ENCODE measurements at places on chromosomes 5 and 9.

DNA sequence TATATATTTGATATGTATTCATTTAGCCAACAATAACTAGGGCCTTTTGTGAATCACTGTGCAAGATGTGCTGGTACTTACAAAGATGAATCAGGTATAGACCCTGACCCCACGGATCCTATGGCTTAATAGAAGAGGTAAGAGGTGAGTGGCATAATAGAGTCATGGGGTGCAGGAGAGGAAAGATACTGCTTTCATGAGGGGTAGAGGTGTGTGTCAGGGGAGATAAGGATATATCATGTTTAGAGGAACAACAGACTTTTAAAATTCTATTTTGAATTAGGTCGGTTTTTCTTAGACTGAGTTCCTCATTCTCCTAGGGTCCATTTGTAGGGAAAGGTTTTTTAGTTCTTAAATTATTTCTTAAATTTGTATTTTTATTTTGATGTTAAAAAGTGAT is 27.8 kb downstream of the ZCCHC7 start:
- DNase-seq: no peak

DNA sequence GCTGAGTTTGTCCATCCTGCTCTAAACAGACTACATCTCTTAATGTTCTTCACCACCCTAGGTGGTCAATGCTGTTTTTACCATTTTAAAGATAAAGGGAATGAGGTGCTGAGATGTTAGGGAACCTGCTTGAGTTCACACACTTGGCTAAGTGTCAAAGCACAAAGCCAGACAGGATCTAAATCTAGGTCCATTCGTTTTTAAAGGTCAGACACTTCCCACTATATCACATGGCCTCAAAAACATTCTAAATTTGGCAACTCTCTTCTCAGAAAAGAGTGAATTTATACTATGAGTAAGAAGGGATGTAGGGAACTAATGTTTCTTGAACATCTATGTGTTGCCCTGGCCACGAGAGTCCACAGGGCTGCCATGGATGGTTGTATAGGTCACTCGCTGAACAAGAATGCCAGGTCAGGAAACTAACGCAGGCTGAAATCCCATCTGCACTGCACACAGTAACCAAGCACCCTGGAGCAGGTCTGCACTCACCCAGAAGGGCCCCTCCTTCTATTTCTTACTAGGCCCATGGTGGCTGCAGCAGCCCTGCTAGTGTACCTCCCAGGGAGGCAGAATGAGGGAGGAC is 213.0 kb downstream of the SPOCK1 start:
- DNase-seq: no peak

DNA sequence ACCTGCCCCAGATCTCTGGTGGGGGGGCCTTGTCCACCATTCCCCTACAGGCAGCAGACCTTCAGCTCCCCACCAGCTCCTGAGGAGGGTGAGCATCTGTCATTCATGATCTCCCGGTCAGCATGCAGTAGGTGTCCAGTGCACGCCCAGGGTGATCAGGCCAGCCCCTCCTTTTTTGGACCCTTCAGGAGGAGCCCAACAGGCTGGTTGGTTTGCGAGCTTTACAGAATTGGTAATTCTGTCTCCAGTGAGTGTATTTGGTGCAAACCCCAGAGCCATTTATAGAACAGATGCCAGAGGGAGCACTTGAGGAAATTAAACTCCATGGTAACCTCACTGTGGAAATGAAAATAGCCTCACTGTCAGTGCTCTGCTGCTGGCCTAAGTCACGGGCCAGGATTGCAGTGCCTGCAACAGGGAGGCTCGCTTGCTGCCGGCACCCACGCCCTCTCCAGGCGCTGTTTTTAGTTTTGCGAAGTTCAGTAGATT is 23.4 kb downstream of the WNK2 start:
- DNase-seq: no peak

- no peak for DNase-seq
These were observed 38.1 kb downstream of the SEMA6A start for GRCh38 chr5:116536316-116537083.

DNA sequence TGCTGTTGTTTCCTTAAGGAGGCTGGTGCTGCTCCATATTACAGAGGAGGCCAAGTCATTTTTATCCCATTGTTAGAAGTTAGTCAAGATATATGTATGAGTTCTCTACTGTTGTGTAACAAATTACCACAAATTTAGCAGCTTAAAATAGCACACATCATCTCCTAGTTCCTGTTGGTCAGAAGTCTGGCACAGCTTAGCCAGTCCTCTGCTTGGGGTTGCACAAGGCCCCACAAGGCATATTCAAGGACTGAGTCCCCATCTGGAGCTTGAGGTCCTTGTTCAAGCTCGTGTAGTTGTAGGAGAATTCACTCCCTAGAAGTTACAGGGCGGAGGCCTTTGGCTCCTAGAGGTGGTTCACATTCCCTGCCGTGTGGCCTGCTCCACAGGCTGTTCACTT is 14.7 kb downstream of the MTAP start:
- no peak for DNase-seq

GRCh38 chr9:1296331-1296730 is 246.2 kb downstream of the DMRT2 start:
- no peak for DNase-seq

- no peak for DNase-seq
These were observed 5.1 kb downstream of the RCL1 start for GRCh38 chr9:4797854-4798150.

- DNase-seq: no peak
These were observed 275.3 kb downstream of the HTR1A start for GRCh38 chr5:63686938-63687337.

DNA sequence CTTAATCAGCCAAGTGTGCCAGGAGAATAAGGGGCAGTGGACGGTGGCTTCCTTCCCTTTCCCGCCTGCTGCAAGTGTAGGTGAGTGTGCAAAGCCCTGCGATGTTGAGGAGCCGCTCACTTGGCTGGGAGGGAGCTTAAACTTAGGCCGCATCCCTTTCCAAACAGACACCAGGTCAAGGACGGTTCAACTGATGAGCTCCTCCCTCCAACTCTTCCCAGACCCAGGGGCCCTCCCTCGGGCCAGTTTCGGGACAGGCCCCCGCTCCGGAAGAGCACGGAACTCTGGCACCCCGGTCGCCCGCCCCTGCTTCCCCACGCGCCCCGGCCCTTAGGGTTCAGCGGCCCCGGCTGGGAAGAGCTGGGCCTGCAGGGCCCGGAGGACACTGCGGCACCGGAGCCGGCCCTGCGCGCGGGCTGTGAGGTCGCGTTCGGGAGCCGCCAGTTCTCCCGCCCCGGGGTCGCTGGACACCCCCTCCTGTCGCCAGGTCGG is 481 bp downstream of the MRPL36 start:
- no peak for DNase-seq

DNA sequence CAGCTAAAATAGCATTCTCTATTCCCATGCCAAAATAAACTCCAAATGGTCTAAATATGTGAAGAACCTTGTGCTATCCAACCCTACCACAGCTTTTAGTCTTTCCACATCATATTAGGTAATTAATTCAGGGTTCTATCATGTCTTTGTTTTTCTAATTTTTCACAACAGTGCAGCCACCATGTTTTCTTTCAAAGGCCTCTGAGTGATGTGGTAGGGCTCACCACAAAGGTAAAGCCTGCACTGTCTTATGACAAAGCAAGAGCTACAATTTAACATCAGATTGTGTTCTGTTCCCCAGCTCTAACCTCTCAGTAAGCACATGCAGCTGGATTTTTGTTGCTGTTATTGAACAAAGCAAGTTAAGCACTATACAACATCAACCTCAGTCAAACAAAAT is 52.4 kb downstream of the MEF2C start:
- no peak for DNase-seq

- no peak for DNase-seq
These were observed 51.8 kb downstream of the SH3TC2 start for GRCh38 chr5:149011084-149011483.

DNA sequence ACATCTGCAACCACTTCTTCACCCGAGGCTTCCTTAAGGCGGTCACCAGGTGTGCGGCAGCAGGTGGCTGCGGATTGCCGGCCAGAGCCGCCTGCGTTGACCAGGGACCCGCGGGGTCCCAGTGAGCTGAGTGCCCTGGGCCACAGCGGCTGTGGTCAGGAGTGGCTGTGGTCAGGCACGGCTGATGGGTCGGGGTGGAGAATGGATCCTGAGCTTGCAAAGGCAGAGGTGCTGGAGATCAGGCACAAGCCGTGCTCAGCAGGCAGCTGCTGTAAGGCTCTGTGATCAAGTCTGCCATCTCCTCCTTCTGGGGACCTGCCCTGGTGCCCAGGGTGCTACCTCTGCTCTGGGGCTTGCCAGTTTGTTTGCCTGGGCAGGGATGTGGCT is 2.1 kb downstream of the UAP1L1 start:
- no peak for DNase-seq

DNA sequence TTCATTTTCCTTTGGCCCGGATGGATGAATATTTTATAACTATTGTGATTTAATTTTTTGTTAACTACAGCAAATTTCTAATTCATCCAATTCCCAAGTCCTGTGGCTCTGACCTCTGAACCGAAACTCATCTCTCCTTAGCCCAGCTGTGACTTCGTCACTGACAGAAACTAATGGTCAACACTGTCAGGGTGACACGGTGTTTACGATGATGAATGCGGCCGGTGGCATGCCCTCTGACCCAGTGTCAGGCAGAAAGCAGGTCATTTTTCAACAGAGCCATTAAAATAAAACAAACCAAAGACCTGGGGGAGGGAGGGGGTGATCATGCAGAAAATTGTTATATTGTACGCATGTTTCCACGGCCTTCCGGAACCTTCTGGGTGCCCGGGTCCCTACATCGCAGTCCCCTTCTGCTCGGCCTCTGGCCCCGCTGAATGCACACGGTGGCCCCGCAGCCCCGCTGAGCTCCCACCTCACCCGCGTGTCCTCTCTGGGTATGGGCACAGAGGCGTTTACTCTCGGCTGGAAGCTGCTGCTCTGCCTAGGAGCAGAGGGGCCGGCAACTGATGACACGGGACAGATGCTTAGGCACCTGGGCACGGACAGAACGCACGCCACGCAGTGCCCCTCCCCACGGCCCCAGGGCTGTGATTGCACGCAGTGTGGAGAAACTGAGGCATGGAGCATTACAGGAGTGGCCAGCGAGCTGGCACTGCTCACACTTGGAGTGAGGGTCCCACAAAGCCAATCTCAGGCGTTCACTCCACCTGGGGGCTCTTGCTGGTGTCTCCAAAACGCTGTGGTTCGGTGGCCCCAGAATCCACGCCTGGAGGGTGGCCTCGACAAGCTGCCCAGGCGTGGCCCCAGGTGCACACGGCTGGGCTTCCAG is 8.1 kb downstream of the CCDC187 start:
- no peak for DNase-seq

GRCh38 chr9:29717631-29718030 is 2144.3 kb upstream of the C9orf72 start:
- no peak for DNase-seq

GRCh38 chr5:155101697-155102096 is 88.1 kb downstream of the KIF4B start:
- no peak for DNase-seq

- no peak for DNase-seq
These were observed 415.8 kb downstream of the ACTL7B start for GRCh38 chr9:108439947-108440346.

GRCh38 chr5:170427672-170428236 is 38.6 kb upstream of the KCNMB1 start:
- no peak for DNase-seq

DNA sequence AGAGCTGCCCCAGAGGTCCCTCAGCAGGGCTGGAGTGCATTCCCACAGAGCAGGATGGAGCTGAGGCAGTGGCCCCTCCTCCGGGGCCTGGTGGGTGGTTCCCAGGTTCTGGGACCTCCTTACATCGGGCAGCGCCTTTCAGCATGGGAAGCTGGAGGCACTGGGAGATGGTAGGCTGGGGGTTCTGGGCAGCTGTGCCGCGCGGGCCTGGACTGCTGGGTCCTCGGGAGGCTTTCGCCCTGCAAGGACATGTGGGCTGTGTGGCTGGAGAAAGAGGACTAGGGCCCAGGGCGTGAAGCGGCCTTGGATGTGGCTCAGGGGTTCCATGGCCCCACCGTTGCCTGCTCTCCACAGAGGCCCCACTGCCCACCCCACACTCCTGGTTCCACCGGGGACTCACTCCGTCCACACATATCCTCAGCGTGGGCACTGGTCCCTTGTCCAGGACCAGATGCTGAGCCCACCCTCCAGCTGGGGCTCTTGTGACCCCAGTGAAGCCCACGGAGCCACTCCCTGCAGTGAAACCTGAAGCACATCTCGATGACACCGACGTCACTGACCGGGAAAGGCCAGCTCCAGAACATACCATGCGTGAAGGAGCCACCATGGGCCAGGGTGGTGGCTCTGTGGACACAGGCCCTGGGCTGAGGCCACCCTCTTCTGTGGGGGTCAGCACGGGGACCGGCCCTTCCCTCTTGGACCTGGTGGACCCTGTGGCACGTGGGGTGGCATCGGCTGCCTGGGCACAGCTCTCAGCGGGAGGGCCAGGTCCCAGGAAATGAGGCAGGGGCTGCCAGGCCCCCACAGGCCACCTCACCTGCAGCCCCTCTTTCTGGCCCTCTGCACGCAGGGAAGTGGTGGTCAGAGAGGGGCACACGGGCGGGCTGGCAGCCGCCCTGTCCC is 31.5 kb upstream of the NKD2 start:
- no peak for DNase-seq

- DNase-seq: no peak
These were observed 165.9 kb downstream of the MTRR start for GRCh38 chr5:8034852-8035251.

DNA sequence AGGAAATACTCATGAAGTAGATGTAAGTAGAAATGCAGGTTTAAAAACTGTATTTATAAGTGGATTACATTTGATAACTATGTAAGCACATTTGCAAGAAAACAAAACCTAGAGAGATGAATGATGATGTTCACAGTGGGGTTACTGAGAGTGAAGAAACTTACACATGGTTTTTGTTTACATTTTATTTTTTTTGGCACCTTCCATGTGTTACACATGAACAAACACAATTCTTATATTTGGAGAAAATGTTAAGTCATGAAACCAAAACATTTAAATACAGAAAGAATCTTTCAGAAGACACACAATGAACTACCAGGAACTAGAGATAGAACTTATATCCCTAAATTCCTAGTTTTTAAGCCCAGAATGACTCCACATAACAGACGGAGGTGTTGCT is 51.5 kb upstream of the SPATA31E1 start:
- no peak for DNase-seq

DNA sequence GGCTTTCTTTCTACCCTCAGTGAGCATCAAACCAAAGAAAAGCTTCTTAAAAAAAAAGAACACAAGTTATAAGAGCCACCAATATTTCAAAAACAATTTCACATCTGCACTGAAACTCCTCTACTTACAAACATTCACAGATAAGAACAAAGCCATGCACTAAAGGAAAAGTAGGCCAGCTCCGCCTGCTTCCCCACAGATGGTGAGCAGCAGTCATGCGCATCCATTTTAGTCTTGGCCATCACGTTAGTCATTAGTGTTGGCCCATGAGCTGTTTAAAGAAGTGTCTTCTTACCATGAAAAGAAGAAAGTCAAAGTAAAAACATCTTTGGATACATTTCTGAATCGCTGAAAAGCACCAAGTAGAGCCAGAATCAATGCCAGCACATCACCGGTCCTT is 40.0 kb upstream of the SMIM23 start:
- no peak for DNase-seq

GRCh38 chr9:90188656-90189055 is 454.0 kb downstream of the DIRAS2 start:
- no peak for DNase-seq

Measured in iPS DF 19.7 (cell line).